Stimulated activated CD4-positive, alpha-beta T cell treated with anti-CD3 and anti-CD28 coated beads, Interleukin-1b, Interleukin-23, amount 100 ng/mL, for 4 hours (primary cell): ENCODE measurements at places on chromosomes 7 and 10.

GRCh38 chr10:43045631-43046287, 31.1 kb upstream of the RET start:
- DNase-seq, result no peak

DNA sequence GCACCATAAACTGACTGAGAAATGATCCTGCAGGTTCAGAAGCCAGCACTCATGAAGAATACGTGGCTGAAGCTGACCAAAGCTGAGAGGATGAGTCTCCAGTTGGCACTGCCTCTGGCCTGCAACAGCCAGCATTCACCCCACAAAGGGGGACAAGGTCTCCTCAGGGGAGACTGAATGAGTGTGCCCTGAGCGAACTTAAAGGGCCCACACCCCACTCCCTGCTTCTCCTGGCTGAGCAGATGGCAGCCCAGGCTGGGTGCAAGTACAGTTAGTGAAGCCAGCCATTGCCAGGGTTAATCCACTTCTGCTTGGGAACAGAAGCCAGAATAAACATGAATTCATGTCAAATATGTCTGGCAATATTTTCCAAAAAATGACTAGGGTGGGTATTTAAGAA, 98.1 kb downstream of the PPP1R17 start:
- DNase-seq, result no peak

GRCh38 chr10:21372651-21373410, 152.7 kb downstream of the SKIDA1 start:
- no peak for DNase-seq

DNA sequence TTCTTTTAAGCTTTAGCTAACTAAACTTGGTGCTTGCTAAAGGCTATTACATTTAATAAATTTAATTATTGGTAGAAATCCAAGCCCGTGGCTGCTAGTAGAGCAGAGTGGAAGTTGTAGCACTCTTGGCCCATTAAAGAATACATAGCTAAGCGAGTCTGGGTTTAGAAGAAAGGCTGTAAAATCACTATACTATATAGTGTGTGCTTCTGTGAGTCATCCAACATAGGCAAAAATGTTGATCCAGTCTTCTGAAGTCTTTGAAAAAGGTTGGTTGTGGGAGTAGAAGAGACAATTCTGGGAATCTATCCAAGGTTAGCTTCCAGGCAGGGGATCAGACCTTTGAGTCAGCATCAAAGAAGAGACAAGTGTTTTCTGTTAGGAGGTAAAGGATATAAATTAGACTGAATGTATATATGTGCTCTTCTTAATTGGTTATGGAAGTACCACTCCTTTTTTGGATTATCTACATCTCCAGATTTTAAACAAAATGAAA, 664.2 kb downstream of the NXPH1 start:
- no peak for DNase-seq

DNA sequence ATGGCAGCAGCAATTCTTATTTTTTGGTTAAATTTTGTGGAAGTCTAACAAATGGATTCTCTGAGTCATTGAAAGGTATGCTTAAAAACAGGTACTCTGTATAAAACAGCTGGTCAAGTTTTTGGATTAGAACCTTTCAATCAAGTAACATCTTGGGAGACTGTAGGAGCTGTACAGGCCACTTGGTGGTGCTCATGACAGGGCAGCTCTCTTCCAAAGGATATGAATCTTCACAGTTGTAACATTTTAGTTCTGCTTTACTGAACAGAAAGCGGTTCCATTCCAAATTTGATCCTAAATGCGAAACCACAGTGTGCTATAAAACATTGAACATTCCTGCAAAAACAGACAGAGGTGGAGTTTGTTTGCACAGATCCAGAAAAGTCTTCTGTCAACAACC, 44.5 kb upstream of the AGR3 start:
- DNase-seq, result no peak

- no peak for DNase-seq
Observed at GRCh38 chr7:50557099-50557498, 8.1 kb downstream of the DDC start.

- DNase-seq, result no peak
Observed at GRCh38 chr10:80449520-80449919, 4.6 kb upstream of the TSPAN14 start.

GRCh38 chr10:69871074-69871473, 69.4 kb downstream of the COL13A1 start:
- DNase-seq, result no peak

DNA sequence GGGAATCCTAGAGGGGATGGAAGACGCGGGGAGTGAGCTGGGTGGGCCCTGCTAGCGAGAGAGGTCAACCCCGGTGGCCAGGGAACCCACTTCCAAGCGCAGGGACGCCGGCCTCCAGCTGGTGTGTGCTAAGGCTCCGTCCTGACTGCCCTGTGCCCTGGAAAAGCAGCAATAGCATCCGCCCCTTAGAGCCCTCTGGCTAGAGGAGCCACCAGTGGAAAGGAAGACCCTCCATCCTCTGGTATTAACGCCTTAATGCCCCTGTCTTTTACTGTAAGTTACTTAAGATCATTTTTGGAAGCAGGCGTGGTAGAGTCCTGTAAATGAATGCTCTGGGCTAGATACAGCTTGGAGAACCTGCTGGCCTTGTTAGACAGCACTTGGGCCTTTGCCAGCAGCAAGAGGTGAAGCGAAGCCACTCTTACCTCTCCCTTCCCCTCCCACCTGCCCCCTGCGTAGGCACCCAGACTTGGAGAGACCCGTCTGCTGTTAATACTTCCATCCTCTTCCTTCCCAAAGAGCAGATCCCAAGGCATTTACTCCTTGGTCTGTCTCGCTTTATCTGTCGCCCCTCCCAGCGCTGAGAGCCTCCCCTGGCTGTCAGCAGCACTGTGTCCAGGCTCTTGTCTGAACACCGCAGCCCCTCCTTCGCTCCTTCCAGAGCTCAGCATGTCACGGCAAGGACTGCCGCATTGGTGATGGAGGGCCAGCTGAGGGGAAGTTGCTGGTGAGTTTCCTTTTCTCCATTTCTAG, 4.6 kb downstream of the REPIN1 start:
- DNase-seq, result no peak

DNA sequence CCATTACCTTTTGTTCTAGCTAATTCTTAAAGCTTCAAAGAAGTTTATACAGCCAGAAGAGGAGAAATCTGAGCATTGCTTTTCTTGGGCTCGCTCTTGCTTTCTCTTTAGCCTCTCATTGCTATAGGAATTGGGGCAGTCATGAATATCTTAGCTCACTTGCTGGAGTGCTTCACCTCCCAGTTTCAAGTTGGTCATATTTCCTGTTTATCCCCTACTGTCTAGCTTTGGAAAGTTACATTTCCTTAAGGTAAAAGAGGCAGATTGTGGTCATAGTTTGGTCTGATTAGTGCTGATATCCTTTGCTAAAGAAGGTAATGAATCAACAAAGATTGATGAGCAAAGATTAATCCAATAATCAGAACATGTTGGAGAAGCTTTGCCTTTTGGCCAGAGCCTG, 77.7 kb upstream of the GLI3 start:
- DNase-seq, result no peak

GRCh38 chr10:29591651-29591968, 43.2 kb downstream of the SVIL start:
- no peak for DNase-seq

GRCh38 chr7:7907306-7907705, 61.3 kb upstream of the GLCCI1 start:
- DNase-seq, result no peak

GRCh38 chr10:103544657-103545310, 51.3 kb downstream of the NEURL1 start:
- DNase-seq, result no peak
